ENCODE measurements at places on chromosomes 2 and 18.

- DNase-seq: no peak
These were observed 69.1 kb downstream of the NAB1 start for GRCh38 chr2:190717764-190718651.

DNA sequence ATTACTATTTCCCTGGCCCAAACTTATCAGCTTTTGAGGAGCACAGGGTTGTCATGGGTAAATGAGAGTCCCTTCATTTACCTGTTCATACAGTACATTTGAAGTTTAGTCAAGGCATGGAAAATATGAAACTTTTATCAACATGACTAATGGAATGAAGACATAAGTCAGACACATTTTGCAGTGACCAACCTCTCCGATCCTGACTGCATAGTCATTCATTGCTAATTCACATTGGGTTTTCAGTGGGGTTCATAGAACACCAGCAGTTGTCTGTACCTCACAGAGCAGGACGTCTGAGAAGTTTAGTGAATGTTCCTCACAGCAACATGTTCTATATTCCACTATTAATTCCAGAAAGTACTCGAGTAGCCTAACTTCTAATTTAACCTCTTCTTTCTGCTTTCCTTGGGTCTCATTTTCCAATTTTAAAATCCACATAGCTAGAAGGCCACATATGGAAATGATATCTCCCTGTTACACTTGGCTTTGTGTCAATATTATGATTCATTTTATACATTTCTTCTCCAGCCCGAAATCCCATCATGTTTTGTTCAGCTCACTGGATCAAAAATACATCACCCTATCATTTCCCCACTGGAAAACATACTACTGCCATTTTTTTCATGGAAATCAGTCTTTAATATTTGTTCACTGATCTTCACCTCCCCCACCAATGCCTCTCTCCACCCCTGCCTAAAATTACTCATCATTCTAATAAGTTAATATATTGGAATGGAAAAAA lies 65.9 kb downstream of the CDH20 start:
- no peak for DNase-seq

DNA sequence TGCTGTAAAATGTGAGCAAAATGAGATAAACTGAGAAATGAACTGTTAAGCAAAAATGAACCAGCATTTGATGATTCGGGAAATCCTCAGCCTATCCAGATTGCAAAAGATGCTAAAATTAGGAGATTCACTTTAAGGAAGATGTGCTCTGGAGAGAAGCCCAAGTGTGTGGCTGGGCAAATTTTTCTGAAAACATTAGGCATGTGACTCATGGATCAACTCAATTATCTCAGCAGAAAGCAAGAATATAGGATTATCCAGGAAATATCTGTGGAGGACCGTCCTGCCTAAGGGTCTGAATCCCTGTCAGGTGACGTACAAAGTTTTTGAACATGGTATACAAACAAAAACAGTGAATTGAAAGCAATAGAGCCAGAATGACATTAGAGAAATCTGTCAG lies 1268.3 kb upstream of the TMEFF2 start:
- no peak for DNase-seq

- peak; percentile 6 for DNase-seq
These were observed 594 bp downstream of the RAD51AP2 start for GRCh38 chr2:17517481-17518211.

DNA sequence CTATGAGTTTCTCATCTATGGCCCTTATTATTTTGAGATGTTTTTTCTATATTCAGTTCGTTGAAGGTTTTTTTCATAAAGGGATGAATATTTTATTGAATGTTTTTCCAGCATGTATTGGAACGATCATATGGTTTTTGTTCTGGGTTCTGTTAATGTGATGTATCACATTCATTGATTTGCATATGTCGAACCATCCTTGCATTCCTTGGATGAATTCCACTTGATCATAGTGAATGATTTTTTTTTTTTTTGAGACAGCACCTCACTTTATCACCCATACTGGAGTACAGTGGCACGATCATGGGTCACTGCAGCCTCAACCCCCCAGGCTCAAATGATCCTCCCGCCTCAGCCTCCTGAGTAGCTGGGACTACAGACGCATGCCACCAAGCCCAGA lies 5.5 kb upstream of the NEMP2 start:
- no peak for DNase-seq

DNA sequence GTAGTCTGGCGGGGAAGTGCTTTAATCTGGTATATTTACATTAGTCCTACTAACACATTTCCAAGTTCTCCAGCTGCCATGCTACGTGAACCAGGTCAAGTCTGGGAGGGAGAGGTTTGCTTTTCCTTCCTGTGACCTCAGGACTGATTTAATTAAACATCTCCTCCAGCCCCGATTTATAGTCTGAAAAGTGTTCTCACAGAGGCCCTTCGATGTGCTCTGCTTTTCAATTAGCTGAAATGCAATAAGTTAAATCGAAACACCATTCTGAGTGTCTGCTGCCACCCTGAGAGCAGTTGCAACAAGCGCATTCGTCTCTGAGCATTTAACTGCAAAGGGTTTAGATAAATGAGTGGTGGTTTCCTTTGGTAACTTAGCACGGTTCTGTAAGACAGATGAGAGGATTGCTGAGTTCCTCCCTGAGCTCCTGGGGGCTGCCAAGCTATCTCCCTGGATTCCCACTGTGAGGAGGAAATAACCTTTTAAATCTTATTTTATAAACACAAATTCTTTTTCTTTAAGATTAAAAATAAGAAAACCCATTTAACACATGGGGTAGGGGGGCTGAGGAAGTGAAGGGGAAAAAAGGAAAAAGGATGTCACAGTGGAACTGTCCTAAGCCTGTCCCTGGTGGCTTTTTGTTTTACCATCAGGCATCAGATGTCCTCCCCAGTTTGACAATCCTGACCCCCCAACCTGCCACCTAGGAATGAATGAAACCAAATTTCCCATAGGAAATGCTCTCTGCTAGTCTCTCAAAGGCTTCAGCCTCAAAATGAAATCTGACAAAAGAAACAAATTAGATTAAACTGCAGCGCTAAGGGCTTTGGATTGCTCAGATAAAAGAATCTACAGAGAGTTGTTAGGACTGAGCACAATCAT lies 56.5 kb upstream of the CREB1 start:
- DNase-seq: peak; percentile 33

DNA sequence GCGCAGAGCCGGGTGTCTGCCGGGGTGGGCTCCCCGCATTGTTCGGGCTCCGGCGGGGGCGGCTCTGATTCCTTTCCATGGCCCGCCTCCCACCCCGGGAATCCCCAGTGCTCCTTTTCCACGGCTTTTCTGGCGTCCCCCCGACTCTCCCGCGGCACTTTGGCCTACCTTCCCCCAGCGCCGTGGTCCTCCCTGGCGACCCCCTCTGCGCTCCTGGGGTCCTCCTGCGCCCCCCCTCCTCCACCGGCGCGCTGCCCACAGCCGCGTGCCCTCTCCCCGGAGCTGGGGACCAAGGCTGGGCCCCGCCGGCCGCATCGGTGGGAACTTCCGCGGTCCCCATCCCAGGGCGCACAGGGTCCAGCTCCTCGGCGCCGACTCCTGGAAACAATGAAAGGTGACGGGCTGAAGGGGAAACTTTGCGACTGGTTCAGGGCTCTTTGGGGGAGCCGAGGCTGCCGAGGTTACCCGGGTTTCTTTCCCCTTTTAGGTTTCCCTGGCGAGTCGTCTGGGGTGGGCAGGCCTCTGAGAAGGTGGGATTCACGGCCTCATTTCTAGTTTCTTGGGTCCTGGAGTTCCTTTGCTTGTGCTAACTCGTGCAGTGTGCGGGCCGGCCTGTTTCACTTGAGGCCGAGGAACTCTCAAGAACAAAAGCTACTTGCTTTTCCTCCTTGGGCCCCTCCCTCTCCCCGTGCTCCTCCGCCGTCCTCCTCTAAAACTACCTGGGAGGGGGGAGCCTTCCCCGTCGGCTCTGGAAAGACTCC lies 2.2 kb downstream of the TGIF1 start:
- no peak for DNase-seq

DNA sequence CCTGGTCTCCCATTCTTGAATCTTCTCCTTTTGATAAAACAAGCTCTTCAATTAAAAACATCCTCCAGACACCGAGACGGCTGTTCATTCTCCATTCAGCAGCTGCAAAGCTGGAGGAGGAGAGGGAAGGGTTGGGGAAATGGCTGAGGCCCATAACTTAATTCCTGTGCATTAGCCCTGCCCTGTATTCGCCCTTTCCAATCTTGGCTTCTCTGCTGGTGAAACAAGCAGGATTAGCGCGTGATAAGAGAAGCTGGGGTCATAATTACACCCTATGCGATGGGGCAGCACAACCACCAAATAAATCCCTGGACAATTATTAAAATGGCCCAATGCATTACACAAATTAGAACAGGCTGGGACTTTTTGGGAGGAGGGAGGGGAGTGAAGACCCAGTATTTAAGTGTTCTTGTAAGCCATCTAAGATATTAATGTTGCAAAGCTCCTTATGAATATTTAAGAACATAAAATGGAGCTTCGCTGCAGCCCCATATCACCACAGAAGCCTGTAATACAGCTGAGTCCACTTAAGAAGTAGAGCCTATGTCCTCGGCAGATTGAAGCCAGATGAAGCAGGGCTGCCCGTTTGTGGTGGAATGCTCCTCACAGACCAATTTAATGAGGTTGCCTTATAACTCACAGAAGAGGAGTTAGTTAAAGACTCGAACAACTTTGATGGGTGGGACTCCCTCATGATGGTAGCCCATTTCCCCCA lies 176.6 kb upstream of the SKOR2 start:
- DNase-seq: no peak

DNA sequence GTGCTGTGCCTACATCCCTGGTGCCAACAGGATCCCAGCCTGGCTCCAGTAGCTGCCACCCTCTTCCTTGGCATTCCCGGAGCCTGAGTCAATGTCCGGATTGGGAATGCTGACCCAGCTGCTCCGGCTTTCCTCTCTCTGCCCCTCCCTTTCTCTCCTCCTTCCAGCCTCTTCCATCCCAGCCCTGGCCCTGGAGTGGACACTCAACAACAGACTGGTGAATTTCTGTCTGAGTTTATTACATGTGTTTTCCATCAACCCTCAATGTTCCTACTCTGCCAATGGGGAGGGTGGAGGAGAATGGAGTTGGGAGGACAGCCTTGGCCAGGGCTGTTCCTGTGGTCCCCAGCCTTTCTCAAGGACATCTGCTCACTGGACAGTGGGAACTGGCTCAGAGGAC lies 917 bp upstream of the PRKAG3 start:
- DNase-seq: no peak

GRCh38 chr2:80333886-80334285 lies 29.3 kb upstream of the LRRTM1 start:
- no peak for DNase-seq

- no peak for DNase-seq
These were observed 380.2 kb downstream of the TXNL1 start for GRCh38 chr18:56258178-56258577.

DNA sequence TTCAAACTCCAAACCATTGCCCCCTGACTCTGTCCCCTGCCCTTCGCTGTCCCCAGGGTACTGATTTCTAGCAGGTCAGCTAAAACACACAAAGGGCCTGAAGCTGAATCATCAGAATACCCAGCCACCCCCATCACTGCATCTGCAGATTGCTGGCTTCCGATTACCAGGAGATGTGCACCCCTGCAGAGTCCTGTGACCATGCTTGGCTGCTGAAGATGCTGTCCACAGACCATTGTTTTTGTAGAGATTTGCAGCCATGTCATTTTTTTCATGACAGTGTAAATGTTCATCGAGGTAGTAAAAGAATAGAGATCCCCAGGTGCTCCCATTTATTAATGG lies 463.3 kb downstream of the STK39 start:
- DNase-seq: no peak

GRCh38 chr2:155722290-155722689 lies 610.2 kb downstream of the NR4A2 start:
- DNase-seq: no peak

DNA sequence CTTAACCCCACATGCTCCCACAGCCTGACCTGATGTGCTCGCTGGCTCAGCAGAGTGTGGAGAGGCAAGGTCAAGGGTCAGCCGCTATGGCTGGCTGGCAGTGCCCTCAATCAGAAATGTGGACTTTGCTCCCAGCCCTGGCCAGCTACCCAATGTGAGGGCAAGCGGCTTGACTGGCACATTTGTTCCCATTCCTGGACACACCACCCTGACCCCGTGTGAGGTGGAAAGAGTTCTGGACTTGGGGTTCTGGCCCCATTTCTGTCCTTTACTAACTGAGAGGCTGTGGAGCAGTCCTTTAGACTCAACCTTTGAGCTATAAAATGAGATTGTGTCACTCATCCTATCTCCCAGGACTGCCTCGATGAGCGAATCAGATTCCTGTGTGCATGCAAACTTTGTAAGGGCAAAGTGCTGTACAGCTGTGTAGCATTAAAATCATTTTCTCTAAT lies 9.1 kb downstream of the THNSL2 start:
- no peak for DNase-seq

DNA sequence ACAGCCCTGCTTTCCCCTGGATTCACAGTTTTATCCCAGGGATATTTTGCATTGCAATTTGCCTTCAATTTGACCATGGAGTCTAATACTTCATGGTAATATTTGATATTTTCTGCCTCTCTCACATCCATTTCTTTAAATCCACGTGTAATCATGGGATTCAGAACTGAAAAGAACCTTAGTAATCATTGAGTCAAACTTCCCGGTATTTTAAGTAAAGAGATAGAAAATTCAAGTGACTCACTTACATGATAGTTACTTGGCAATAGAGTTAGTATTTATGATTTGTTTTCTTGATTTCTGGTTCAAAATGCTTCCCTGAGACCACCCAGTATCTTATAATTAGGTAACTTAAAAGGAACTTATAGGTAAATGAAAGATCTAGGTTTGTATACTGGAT lies 33.7 kb upstream of the CDC42EP3 start:
- no peak for DNase-seq

DNA sequence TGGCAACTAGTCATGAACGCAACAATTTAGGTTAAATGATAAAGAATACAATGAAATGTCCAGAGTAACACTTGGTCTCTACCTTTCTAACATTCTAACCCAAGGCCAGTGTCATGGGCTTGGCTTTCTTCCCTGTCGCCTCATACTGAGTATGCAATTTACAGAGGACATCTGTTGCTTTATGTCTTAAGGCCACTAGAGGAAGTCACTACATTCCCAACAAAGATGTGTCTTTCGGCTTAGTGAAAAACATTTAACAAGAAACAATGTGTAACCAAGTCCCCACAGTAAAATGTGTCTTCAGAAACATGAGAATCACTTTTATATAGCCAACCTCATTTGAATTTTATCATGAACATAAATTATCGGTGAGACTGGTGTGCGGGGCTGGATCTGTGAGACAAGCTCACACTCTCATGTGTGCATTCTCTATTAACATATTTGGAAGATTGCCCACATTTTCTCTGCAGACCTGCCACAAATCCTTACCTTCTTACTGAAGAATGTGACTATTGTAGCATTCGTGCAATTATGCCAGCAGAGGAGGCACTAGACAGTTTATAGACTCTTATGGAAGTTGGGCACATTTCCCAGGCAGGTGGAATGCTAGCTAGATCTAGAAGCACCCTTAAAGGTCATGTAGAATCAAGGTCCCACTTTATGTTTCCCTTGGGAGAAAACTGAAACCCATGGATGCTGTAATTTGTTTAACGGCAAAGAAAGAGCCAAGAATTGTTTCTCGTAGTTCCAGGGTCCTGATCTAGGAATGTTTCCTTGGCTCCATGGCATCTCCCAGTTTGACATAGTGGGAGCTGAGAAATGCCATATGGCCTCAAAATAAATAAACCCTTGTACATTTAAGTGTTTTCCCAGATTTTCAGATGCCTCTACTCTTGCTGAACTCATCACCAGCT lies 101.8 kb downstream of the CD226 start:
- DNase-seq: no peak

- DNase-seq: no peak
These were observed 19.9 kb downstream of the FMNL2 start for GRCh38 chr2:152354909-152355308.

GRCh38 chr2:129192117-129192516 lies 787.3 kb upstream of the RAB6C start:
- no peak for DNase-seq

- no peak for DNase-seq
These were observed 3.2 kb downstream of the DSEL start for GRCh38 chr18:67513280-67513679.
